ENCODE measurements at places on chromosomes 2 and 18.

DNA sequence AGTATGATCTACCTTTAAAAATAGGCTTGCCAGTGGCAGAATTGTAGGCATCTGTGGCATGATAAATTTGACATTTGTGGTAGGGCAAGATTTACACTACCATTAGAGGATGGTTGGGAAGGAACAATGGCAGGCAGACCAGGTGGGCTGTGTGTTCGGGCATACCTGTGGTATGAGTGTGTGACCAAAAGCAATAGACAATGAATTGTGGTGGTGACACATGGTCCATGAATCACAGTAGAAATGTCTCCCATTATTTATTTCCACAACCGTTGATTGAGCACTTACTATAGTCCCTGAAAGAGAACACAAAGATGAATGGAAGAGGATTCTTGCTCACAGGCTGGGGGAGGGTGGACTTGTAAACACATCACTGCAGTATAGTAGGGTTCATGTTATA lies 29.9 kb upstream of the RUFY4 start:
- no peaks in the 10 kb centered on the region for H3K36me3 ChIP-seq
- no peak overlapping the region for H3K4me3 ChIP-seq
- H3K4me1 ChIP-seq: peaks cover 5% of the 10 kb centered on the region
- H3K27me3 ChIP-seq: no peaks in the 10 kb centered on the region
- H3K27ac ChIP-seq: no peak overlapping the region

DNA sequence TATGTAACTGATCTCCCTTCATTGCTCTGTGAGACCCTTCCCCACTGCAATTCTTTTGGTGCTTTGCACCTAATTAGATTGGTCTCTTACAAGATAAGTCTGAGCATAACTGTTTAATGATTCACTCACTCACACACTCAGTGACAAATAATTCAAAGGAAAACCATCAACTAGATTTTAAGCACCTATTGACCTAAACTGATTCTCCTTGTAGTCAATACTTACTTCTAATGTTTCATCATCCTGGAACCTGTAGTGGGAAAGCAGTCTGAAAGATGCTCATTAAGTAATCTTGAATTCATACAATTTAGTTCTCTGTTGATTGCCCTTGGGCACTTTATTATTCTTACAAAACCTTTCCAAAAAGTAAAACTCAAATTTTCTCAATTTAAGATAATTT lies 74.3 kb upstream of the COL5A2 start:
- no peaks in the 10 kb centered on the region for H3K27me3 ChIP-seq
- no peaks in the 10 kb centered on the region for H3K36me3 ChIP-seq
- DNase-seq: no peak
- H3K27ac ChIP-seq: no peak overlapping the region
- H3K4me3 ChIP-seq: no peak overlapping the region
- no peaks in the 10 kb centered on the region for H3K4me1 ChIP-seq

GRCh38 chr2:12341920-12342319 lies 374.8 kb upstream of the TRIB2 start:
- no peak for DNase-seq
- no peaks in the 10 kb centered on the region for H3K27me3 ChIP-seq
- no peak overlapping the region for H3K4me3 ChIP-seq
- no peak overlapping the region for H3K27ac ChIP-seq

DNA sequence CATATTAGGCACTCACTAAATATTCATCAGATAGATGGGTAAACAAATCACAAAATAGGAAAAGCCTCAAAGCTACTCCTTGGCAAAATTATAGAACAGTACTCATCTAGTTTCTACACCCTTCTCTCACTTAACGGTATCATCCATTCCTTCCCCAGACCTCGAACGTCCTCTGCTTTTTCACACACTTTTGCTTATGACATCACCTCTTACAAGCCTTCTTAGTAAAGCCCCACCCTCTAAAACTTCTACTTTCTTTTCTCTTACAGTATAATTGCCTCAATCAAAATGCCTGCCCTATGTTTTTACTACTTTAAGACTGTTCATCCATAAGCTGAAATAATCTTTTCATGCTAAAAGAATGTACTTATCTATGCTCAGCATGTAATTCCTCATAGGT lies 8.1 kb downstream of the CHN1 start:
- no peaks in the 10 kb centered on the region for H3K4me1 ChIP-seq
- H3K27me3 ChIP-seq: no peaks in the 10 kb centered on the region
- H3K27ac ChIP-seq: no peak overlapping the region
- H3K36me3 ChIP-seq: no peaks in the 10 kb centered on the region
- no peak for DNase-seq
- H3K4me3 ChIP-seq: no peak overlapping the region

DNA sequence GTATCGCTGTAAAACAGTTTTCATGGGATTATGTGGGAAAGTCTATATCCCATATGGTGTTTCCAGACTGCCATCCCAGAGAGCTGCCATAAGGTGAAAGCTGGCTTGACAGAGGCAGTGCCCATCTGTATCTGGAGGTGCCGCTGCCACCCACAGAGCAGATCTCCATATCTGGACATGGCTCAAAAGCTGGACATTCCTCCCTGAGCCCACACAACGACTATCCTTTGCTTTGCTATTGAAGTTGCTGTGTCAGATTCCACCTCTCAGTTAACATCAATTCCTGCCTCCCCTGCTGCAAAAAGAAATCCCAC lies 55.2 kb downstream of the RND3 start:
- H3K27me3 ChIP-seq: no peaks in the 10 kb centered on the region
- no peaks in the 10 kb centered on the region for H3K36me3 ChIP-seq
- no peak for DNase-seq
- no peak overlapping the region for H3K4me3 ChIP-seq

All from tibial nerve (tissue), 4 donors.